ENCODE measurements at places on chromosomes 12 and 14.

- no peak for DNase-seq
Observed at GRCh38 chr14:69985463-69985862, 106.2 kb downstream of the SMOC1 start.

DNA sequence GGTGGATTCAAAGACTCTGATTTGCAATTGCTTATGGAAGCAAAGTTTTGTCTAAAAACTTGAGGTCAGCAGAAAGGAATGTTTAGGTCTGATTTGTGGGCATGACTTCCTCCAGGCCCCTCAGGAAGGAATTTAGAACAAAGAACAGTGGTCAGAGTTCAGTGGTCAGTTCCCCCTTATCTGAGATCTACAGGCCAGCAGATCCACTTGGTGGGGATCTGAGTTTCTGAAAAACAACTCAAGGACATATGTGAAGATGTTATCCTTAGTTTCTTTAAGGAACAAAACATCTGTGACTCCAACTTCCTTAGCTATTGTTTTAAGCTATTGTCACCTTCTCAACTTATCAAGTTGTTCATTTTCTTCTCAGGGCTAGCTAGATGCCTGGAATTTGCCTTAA, 28.0 kb upstream of the NAA30 start:
- no peak for DNase-seq

GRCh38 chr12:113314121-113314529, 20.8 kb downstream of the SLC8B1 start:
- no peak for DNase-seq

- no peak for DNase-seq
Observed at GRCh38 chr12:87467936-87468335, 561.3 kb downstream of the C12orf50 start.

- DNase-seq = no peak
Observed at GRCh38 chr14:79369359-79370332, 841.7 kb downstream of the DIO2 start.

DNA sequence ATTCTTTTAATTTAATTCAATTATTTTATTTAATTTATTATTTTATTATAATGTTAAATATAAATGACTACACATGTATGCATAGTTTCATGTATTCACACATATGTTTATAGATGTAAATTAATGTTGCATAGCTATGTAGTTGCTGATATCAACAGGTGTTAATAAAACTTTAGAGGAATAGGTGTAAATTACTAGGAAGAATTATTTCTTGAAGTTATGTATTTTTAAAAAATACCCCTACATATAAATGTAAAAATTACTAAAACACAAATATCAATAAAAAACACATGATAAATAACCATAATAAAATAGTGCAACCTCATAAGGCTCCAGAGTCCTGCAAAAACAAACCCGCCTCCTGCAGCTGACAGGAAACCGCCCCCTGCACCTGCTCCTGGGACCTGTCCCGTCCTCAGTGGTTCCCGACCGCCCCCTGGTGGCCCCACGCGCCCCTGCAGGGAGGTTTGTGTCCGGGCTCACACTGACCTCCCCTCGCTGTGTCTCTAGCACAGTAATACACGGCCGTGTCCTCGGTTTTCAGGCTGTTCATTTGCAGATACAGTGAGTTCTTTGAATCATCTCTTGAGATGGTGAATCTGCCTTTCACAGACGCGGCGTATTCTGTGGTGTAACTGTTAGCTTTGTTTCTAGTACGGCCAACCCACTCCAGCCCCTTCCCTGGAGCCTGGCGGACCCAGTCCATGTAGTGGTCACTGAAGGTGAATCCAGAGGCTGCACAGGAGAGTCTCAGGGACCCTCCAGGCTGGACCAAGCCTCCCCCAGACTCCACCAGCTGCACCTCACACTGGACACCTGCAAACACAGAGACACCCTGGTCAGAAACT, 1264.0 kb downstream of the TMEM121 start:
- no peak for DNase-seq

GRCh38 chr14:58733451-58734208, 95.9 kb downstream of the DACT1 start:
- DNase-seq = no peak

GRCh38 chr12:113640837-113641236, 169.2 kb upstream of the LHX5 start:
- DNase-seq = no peak

GRCh38 chr14:94045101-94045500, 19.0 kb downstream of the OTUB2 start:
- no peak for DNase-seq

DNA sequence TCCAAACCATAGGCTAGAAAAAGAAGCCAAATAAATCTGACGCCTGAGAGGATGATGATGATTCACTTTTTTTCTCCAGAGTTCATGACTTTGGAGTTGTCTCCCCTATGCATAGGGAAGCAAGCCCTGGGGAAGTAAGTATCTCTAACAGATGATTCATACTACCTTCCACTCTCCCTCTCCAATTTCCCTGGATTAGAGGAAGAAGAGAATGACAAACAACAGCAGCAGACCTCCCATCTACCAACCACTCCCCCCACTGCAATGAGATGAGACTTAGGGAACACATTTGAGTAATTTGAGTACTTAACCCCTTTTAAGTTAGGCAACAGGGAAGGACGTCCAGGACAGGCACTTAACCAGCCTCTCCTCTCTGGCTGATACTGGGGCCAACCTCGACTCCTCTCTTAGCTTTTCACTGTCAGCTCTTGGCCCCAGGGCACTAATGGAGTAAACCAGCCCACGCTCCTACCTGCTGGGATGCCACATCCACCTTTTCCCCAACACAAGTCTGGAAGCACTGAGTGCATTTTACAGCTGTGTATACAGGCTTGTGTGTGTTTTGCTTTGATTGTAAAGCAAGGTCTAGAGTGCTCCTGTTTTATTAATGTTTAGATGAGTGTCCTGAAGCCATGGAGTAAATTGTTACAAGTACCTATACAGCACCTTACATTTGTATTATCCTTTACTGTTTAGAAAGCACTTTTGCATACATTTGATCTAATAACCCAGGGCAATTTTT, 180.7 kb downstream of the PHLDA1 start:
- no peak for DNase-seq

DNA sequence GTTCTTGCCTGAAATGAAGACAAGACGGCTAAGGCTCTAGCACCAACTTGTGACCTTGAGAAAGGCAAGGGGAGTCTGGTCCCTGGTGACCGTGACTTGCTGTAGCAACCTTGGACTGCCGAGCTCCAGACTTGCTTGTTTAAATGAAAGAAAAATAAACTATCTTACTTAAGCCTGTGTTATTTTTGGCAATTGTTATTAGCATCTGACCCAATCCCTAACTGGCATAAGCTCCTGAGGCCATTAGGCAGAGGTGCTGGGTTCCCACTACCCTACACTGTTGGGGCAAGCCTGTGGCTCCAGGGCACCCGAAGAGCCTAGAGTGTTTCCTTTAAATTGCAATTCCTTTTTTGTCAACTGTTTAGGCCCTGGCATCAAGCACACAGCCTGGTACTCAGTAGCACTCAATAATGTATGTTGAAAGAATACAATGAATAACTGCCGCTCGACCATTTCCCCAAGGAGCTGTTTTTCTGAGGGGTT, 106.9 kb upstream of the HIF1A start:
- DNase-seq = no peak

DNA sequence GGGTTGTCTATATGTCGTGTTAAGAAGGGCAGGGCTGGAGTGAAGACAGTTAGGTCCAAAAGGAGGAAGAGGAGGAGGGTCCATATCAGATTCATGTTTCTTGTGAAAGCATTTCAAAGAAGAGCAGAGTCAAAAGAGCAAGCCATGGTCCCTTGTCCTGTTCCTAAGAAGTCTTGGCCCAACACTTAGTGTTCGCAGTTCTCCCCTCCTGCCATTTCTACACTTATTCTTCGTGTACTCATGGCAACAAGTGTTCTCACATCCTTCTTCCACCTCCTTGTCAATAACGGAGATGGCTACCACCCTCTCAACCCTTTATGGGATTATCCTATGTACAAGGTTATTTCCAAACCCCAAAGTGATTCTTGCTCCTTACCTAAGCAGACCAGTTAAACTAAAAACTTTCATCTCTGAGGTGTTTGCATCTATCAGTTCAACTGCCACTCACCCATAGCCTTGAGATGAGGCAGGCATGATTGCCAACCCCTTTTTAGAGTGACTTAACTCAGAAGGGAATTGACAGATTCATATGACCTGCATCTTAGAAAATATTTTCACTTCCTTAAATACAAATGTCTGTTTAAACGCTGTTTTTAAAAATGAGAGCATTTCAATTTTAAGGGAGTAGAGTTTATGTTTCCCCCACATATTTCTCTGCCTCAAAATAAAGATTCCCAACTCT, 19.8 kb upstream of the RNASE2 start:
- DNase-seq = no peak

GRCh38 chr12:67394550-67394949, 125.4 kb downstream of the CAND1 start:
- DNase-seq = no peak

GRCh38 chr12:128848371-128848770, 4.9 kb upstream of the GLT1D1 start:
- DNase-seq = no peak

DNA sequence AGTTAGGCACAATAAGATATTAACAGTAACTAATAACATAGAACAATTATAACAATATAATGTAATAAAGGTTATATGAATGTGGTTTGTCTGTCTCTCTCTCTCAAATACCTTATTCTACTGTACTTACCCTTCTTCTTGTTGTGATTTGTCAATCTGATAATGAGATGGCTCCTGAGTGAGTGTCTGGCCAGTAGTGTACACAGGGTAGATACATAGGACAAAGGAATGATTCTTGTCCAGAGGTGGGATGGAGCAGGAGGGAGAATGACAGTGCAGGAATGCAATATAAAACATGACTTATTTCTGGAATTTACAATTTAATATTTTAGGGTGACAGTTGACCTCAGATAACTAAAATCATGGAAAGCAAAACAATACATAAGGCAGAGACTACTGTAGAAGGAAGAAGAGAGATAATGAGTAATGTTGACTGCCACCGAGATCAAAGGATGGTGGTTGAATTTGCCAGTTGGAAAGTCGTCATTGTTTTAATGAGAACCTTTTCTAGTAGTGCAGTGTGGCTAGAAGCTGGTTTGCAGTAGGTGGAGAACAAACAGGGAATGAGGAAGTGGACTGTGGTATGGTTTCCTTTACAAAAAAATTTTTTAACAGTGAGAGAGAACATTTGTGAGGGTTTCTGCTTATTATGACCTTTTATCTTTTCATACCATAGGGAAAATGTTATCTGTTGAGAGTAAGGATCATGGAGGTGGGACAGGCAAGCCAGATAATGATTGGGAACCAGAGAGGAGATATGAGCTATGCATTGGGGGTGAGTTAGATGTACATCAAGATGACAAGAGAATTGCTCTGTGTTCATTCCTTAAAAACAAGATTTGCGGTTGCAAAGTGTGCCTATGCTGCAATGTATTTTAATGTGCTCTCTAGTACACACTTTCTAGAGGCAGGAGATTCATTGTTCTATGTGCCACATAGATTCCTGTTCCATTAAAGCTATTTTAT, 458.3 kb downstream of the BTG1 start:
- DNase-seq = no peak

DNA sequence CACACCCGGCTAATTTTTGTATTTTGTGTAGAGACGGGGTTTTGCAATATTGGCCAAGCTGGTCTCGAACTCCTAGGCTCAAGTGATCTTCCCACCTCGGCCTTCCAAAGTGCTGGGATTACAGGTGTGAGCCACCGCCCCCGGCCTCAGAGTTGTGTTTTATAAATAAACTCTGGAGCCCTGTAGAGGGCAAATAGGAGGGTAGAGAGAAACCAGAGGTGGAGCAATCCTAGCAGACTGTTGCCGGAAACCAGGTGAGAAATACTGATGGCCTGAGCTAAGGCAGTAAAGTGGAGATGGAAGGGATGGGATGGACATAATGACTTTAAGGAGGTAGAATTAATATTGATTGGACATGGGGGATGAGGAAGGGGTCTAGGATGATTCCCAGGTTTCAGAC, 2.7 kb upstream of the HSD17B6 start:
- no peak for DNase-seq

GRCh38 chr14:71433303-71433702, 498.9 kb upstream of the RGS6 start:
- DNase-seq = no peak

GRCh38 chr14:91834571-91834970, 32.8 kb downstream of the TC2N start:
- no peak for DNase-seq

DNA sequence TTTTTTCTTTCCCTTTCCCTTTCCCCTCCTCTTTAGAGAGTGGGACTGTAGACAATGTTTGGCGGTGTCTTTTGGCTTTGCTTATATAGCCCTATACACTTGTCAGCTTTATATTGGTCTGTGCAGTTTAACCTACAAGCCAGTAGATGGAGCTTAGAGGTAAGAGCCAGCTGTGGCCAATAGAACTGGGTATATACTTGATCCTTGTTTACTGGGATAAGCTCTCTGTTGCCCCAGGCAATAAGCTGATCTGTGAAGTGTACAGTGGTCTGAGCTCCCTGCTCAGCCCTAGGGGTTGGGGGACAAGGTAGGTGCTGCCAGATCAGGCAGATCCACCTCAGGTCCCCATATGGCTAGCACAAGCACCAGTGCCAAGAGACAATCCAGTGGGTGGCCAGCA, 434.1 kb downstream of the NOVA1 start:
- no peak for DNase-seq

DNA sequence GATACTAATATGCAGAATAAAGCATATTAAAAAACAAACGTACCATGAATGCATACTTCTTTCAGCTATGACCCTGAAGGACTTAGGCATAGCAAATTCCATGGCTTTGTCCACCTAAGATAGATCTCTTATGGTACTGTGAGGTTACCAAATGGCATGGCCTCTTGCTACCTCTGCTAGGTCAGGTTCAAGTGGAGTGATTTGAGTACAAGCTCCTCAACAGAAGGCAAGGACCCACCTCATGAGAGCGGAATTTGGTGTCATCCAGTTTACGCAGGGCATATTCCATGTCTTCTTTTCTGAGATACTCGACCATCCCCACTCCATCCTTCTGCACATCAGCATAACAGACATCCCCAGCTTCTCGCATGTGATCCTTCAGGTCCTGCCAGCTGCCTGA, 5.8 kb downstream of the SRSF9 start:
- no peak for DNase-seq

DNA sequence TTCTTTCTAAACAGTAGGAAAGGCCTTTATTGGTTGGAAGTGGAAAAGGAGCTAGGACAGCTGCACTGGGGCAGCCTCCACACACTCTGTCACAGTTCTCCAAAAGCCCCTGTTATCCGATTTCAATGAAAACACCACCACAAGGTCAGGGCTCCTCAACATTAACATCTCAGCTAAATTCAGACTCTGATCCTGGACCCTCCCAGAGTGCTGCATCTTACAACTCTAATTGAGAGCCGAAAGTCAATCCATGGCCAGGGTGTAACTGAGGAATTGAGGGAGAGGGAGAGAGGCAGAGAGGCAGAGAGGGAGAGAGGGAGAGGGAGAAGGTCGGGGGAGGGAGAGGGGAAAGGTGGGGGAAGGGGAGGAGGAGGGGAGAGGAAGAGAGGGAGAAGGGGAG, 32.1 kb downstream of the DICER1 start:
- no peak for DNase-seq

DNA sequence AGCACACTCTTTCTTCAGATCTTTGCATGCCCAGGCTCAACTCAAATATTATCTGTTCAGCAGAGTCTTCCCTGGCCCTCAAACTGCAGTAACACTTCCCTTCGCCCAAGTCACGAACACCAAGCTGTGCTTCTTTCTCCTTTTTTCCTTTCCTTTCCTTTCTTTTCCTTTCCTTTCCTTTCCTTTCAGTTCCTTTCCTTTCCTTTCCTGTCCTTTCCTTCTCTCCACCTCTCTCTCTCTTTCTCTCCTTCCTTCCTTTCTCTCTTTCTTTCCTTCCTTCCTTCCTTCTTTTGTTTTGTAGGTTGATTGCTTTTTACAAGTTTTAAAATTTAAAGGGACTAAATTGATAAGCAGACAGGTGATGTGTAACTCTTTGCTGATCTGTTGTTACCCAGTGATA, 19.0 kb upstream of the ADGRD1 start:
- no peak for DNase-seq

All from hippocampal formation (tissue), 2 donors.